GM23248 (cell line): ENCODE measurements at places on chromosomes 3 and 15. TPM values are rescaled to one million over a fixed set of nuclear protein-coding genes. Genes with fewer than 3 reads are reported as not detected.

SYNPR gene
- not detected in 2 replicates for total RNA-seq

C3orf33 gene
- 2.1 and 3.9 TPM in 2 replicates for total RNA-seq

NR2E3 gene
- not detected in 2 replicates for total RNA-seq

MRPL46 gene
- total RNA-seq, result 14.6 and 20.5 TPM in 2 replicates

ICE2 gene
- 21.6 and 43.4 TPM in 2 replicates for total RNA-seq

ANKRD63 gene
- total RNA-seq, result not detected in 2 replicates

RBP2 gene
- not detected in 2 replicates for total RNA-seq

FOXB1 gene
- total RNA-seq, result not detected in 2 replicates

TRIM42 gene
- total RNA-seq, result not detected in 2 replicates

CCR1 gene
- not detected in 2 replicates for total RNA-seq

PCLAF gene
- total RNA-seq, result 16.0 and 21.2 TPM in 2 replicates
